Mesenteric fat pad (tissue), 1 donor: ENCODE measurements at places on chromosomes 11 and 22.

GRCh38 chr11:57213342-57214097, 23.5 kb downstream of the APLNR start:
- DNase-seq = no peak

DNA sequence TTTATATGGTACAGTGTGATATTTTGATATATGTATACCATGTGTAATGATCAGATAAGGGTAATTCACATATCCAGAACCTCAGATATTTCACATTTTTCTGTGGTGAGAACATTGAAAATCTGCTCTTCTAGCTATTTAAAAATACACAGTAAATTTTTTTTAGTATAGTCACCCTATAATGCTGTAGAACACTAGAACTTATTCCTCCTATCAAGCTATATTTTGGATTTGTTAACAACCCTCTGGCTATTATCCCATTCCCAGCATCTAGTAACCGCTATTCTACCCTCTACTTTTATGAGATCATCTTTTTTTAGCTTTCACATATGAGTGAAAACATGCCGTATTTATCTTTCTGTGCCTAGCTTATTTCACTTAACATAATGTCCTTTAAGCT, 65.5 kb upstream of the SYT9 start:
- no peak for DNase-seq

DNA sequence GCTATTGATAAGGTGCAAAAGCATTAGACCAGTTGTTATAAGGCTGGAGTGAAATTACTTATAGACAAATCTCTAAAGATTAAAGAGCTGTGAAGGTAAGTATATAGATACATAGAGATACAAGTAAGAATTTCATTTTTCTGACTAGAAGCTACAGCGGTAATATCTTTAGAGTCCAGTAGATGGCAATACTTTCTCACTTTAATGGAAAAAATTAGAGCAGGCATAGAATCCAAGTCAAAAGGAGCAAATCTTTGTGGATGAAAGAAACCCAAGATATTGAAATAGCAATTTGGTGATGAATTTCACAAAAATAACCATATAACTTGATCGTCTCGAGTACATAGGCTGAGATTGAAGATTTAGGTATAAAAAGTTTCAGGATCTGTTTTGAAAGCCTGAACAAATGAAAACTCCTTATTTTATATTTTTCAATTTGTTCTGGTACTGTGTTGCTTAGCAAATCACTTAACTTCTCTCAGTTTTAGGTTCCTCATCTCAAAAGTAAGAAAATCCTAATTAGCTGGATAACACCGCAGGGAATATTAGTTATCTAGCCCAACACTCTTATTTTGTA, 81.9 kb downstream of the UVRAG start:
- DNase-seq = no peak

DNA sequence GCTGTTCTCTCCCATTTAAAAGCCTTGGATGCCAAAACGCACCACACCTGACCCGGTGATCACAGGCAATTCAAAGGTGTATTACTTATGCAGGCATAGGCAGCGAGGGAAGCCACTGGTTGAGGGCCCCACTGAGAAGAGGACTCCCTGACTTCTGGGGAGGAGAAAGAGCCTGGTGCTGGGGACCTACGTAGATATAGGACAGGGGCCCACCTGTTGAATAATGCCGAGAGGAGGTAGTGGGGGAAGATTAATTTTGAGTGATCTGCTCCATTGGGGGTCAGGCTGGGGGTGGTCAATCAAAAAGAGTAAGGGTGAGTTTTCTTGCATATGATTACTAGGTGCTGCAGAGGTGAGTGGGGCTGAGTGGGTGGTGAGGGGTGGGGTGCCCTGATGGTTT, 7.8 kb downstream of the LMO2 start:
- no peak for DNase-seq

DNA sequence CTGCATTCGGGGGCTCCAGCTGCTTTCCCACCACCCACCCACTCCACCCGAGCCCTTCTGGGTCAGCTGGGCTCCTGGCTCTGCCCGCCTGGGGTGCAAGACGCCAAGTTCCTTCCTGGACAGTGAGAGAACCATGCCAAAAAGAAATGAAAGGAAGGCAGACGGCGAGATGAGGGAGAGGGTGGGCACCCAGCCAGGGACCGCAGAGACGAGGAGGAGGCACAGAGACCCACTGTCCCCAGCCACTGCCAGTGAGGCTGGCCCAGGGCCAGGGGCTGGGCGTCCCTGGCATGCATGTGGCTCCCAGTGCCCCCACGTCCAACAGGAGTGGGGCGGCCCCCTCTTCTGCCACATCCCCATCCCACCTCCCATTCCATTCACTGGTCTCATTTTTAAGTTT, 10.8 kb upstream of the CD81 start:
- no peak for DNase-seq

GRCh38 chr11:70331901-70332300, 61.4 kb downstream of the PPFIA1 start:
- DNase-seq = no peak

DNA sequence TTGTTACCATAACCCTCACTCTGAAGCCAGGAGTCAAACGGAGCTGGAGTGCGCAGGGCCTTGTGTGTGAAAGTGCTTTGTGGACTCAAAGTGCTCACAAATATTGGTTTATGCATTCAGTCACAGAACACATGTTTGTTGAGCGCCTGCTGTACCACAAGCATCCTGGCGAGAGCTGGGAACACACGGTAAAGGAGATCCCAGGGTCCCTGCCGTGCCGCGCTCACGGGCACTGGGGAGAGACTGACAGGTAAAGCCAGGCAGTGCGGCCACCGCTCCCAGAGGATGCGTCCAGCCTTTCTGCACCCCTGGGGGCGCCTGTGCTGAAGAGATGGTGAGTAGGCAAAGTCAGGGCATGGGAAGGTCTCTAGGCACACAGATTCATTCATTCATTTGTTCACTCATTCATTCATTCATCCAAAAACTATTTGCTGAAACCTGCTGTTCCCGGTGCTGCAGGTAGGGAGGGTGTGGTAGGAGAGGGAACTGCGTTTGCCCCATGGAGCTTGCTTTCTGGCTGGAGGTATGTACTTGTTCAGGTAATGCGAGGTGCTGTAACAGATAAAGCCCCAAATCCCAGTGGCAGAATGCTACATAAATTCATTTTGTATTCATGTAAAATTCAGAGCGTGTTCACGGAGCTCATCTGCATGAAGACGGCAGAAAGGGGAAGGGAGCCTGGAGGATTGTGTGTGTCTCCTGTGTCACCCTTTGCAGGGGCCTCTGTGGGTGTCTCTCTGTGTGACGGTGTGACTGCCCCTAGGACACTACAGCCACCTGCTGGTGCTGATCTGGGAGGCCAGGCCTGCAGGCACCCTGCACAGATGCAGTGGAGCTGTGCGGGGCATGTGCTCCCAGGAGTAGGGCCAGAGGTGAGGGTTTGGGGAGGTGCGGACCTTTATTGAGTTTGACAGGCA, 167.0 kb upstream of the B3GAT1 start:
- peak; percentile 71 for DNase-seq

DNA sequence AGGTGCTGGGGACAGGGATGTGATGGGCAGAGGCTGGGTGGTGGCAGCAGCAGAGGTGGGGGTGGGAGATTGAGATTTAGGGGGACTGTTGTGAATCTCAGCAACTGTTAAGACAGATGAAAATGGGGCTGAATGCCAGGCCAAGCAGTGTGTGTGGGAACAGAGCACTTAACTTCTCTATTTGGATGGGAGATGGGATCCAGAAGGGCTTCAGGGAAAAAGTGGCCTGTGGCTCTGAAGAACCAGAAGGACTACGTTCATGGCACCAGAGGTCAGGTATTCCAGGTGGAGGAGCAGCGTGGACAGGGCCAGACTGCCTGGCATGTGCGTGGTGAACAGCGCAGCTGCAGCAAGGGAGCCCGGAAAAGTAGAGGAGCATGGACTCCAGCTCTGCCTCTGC, 82.6 kb upstream of the SYT13 start:
- peak; percentile 79 for DNase-seq

GRCh38 chr11:134322553-134322952, 9.2 kb upstream of the GLB1L2 start:
- DNase-seq = no peak

DNA sequence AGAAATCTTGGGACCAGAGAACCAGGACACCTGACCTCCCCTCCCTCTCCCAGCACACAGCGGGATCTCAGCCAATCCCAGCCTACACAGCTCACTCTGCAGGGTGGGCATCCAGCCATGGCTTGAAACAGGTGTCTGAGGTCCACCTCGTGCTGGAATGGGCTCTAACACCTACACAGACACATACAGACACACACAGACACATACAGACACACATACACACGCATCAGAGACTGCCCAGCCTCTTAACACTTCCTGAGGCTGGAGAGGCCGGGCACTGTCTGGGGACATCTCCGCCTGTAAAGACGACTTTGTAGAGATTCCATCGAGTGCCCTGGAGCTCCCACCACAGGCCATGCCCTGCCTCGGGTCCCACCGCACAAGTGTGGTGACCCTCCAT, 36.7 kb downstream of the CAPN1 start:
- no peak for DNase-seq

GRCh38 chr11:125504580-125504979, 8.5 kb upstream of the FEZ1 start:
- no peak for DNase-seq

GRCh38 chr11:11125618-11126017, 227.4 kb downstream of the CSNK2A3 start:
- DNase-seq = no peak

- no peak for DNase-seq
Observed at GRCh38 chr11:9947231-9947864, 283.5 kb downstream of the SWAP70 start.

GRCh38 chr22:47622541-47622940, 860.1 kb downstream of the TBC1D22A start:
- no peak for DNase-seq

- DNase-seq = no peak
Observed at GRCh38 chr11:71115770-71116692, 136.3 kb downstream of the SHANK2 start.

DNA sequence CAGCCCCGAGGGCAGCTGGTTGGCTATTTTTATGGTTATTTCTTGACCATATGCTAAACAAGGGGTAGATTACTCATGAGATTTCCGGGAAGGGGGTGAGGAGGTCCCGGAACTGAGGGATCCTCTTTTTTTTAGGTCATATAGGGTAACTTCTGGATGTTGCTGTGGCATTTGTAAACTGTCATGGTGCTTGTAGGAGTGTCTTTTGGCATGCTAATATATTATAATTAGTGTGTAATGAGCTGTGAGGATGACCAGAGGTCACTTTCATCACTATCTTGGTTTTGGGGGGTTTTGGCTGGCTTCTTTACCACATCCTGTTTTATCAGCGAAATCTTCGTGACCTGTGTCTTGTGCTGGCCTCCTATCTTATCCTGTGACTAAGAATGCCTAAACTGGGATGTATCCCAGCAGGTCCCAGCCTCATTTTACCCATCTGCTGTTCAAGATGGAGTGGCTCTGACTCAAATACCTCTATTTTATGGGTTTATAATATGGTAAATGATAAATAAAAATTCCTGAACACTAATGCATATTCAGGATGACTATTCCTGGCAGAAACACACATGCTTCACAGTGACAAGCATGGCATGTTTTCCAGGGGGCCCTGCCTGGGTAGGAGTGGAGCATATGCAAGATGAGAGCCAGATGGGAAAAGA, 11.2 kb downstream of the KREMEN1 start:
- no peak for DNase-seq

GRCh38 chr11:86041975-86042378, 26.9 kb downstream of the PICALM start:
- no peak for DNase-seq

GRCh38 chr11:117909611-117910382, 19.4 kb downstream of the TMPRSS13 start:
- peak; percentile 85 for DNase-seq

- DNase-seq = peak; percentile 89
Observed at GRCh38 chr22:17269607-17270261, 50.5 kb upstream of the ADA2 start.

- DNase-seq = peak; percentile 62
Observed at GRCh38 chr11:118102721-118103261, 16.0 kb upstream of the SMIM35 start.

DNA sequence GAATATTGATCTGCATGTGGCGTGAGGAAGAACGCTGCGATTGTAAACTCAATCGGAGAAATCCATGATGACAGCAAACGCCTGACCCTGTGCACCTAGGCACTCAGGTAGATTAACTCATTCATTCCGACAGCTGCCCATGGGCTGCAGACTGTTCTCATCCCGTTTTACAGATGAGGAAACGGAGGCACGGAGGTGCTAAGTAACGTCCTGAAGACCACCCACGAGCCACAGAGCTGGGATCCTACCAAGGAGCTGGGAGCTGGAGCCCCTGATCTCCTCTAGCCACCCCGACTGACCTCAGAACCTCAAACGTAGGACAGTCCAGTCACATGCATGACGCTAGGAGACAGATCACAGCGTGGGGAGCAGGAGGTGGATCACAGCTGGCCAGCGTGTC, 1092.7 kb downstream of the BRD1 start:
- no peak for DNase-seq

DNA sequence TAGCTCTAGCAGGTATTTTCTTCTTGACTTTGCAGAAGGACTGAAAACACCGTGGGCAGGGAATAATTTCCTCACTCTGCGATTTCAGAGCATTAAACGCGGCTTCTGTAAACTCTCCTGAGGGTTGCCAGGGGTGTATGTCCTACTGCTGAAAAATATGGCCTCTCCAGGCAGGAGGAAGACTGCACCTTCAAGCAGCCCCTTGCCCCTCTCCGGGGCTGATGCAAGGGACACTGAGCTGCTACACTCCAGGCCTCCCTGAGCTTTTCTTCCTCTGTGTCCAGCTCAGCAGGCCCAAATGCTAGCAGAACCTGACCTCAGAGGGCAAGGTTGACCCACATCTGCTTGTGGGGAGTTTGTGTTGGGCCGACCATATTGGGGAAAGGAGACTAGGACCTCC, 2.2 kb downstream of the CD6 start:
- DNase-seq = peak; percentile 68

- DNase-seq = no peak
Observed at GRCh38 chr11:36750349-36750748, 152.3 kb upstream of the RAG2 start.

GRCh38 chr11:27418356-27418755, 54.2 kb downstream of the LGR4 start:
- no peak for DNase-seq

DNA sequence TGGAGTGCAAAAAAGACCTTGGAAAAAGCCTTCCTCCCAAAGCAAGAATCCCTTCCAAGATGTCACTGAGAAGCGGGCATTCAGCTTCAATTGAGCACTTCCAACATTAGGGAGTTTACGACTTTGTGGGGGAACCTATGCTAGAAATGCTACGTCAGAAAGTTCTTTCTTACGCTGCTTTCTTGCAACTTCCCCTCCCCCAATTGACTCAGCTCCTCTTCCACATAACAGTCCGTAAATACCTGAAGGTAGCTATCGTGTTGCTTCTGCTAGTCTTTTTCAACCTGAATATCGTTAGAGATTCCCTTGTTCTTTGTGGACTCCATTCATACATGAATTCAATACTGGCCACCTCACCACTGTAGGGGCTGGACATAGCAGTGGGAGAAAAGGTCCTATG, 47.0 kb downstream of the VSIG10L2 start:
- no peak for DNase-seq

DNA sequence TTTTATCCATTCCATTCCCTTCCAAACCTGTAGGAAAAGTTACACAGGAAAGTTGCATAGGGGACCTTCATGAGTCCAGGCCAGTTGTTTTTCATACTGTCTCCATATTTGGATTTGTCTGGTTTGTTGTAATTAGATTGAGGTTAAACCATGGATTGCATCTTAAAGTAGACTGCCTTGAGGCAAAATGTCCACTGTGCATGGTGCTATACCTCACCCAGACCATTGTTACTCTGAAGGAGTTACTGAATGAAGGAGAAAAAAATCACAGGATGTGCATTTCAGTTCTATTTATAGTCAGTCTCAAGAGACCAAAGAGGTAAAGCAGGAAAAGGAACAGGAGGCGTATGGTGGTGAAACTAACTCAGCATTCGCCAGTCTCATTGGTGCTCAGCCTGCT, 29.6 kb upstream of the L3MBTL2 start:
- DNase-seq = no peak
